Posterior vena cava (tissue), 2 donors: ENCODE measurements at places on chromosomes 13 and 19.

DNA sequence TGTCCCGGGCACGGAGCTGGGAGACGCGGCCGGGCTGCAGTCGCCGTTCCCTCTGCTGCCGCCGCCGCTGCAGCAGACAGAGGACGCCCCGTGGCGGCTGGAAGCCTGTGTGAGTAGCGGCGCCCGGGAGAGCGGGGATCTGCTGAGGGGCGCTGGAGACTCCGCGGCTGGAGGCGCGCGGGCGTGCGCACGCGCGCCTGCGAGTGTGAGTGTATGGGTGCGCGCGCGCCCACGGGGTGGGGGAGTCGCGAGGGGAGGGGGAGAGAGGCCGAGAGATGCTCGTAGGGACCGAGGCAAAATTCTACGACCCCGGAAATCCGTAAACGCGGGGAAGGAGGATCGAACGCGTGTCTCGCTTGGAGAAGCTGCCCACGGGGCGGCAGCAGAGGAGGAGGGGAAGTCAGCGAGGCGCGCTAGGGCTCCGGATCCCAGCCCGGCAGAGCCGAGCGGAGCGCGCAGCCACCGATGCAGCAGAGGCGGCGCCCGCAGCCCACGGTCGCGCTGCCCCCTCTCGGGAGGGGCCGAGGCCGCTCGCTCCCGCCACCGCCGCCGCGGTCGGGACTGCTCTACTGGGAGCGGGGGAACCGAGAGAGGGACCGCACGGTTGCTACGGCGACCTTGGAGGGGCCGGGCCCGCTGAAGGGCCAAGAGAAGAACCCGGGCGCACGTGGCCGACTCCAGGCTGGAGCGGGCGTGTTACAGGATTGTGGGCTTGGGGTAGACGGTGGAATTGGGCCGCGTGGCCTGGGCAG, at the start of gene ENOX1:
Gene ENOX1 (minus strand): TSS at position 207 of the 752 bp plus-strand sequence.
- peak; percentile 86 for DNase-seq

GRCh38 chr13:23861310-23861709, 27.9 kb downstream of the MIPEP start:
- DNase-seq: no peak

- DNase-seq: no peak
These were observed 198.7 kb upstream of the SERP2 start for GRCh38 chr13:44174769-44175425.

DNA sequence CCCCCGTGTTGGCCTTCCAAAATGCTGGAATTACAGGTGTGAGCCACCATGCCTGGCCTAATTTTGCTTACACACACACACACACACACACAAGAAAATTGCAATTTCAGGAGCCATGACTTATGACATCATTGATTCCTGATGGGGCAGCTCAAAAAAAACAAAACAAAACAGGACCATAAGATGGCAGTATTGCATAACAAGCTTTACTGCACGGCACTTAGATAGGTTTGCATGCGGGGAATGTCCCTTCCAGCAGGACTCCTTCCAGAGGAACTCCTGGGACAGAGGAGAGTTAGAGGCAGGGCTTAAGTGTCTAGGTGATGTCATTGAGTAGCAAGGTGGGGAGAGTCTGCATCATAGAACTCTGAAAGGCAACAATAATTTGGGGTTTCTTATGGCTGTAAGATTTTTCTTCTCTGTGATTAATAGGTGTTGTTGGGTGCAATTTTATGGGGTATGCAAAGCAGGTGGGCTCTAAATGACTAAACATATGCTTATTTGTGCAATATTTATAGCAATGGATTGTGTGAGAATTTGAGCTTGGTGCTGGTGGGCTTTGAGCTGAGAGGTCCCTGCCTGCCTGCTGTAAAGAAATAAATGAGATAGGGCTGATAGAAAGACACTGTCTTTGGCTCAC, 9.0 kb upstream of the ACSBG2 start:
- DNase-seq: no peak

DNA sequence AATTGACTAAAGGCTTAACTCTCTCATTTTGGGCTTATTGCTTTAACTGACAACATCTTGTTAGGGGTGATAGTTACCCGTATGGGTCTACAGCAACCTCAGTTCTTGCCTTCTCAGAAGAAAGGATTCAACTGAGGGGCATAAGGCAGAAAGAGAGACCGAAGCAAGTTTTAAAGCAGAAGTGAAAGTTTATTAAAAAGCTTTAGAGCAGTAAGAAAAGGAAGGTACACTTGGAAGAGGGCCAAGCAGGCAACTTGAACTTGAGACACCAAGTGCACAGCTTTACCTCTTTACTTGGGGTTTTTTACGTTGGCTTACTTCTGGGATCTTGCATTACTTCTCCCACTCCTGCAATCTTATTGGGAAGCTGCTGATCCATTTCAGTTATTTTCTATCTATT, 246.9 kb upstream of the PRR20A start:
- DNase-seq: no peak
